Stimulated activated CD4-positive, alpha-beta T cell treated with anti-CD3 and anti-CD28 coated beads, TNF-alpha, amount 100 ng/mL, for 4 hours (primary cell): ENCODE measurements at places on chromosomes 12 and 14.

DNA sequence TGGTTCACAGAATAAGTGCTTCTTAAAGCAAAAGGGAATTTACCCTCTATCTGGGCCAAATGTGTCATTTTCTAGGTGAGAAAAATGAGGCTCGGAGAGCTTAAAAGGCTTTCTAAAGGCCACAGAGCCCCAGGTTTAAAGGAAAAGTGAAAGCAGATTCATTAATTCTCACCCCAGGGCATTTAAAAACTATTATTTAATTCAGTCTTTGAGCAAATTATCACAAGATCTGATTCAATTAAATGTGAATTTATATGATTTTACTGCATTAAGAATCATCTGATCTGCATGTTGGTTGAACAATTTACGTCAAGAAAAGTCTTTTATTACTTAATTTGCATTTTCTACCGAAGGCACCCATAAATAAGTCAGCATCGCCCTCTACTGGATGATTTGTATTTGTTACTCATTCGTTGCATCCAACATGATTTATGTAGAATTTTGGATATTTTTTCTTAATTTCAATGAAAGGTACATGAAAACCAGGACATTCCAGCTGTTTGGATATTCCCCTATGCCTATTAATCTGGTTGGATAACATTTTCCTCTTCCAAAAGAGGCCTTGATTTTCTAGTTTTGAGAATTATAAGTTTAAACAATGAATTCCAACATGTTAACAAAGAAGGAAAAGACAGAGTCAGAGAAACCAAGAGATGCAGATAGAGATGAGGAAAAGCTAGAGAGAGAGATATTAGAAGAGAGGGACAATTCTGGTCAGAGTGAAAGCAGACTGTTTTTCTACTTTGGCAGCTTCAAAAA lies 19.1 kb upstream of the DHRS7 start:
- no peak for DNase-seq

- DNase-seq: no peak
Observed at GRCh38 chr14:24327303-24327702, 7.6 kb downstream of the ADCY4 start.

DNA sequence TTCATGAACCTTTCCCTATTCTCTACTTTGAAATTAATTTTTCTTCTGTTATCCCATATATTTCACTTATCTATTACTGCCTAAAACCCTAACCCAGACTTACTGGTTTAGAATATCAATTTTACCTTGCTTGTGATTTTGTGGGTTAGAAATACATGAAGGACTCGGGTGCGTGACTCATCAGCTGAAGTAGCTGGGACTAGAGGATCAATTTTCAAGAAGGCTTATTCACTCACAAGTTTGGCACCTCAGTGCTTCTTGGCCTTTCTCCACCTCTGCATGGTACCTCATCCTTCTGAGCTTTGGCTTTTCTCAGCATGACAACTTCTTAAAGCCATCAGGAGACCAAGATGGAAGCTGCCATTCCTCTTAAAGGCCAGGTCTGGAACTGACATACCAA lies 57.8 kb downstream of the TMEM117 start:
- DNase-seq: no peak

DNA sequence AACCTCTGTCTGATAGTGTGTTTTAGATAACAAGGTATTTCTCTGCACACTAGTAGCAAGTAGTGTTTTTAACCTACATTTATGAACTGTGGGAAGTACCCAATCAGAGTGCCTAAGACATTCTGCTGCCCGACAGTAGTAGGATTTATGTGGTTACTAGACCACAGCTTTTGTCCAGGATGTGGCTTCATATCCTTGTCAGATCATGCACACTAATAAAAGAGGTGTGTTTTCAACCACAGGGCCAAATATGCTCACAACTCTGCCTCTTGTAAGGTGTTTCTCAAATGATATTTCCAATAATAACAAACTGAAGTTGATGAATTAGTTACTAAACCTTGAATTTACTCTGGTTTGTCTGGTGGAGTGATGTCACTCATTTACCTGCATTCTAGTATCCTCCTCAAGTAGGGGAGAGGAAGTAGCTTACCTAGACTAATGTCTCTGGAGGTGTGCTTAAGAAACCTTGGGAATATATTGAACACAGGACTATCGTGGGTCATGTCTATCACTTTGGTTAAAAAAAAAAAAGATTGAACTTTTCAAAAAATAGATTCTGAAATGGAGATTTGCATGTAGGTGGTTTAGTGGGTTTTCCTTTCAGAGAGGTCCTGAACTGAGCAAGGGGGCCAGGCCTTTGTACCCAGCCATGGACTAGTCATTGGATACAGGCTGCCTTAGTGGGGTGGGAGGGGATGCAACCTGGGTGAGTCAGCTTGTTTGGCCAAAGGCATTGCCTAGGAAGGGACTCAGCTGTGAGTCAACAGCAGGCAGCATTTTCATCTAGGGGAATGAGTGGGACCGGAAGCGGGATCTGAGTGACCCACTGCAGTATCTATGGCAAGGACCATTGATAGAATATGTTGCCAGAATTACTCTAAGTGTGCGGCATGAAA lies 14.1 kb downstream of the FBXW8 start:
- DNase-seq: no peak

DNA sequence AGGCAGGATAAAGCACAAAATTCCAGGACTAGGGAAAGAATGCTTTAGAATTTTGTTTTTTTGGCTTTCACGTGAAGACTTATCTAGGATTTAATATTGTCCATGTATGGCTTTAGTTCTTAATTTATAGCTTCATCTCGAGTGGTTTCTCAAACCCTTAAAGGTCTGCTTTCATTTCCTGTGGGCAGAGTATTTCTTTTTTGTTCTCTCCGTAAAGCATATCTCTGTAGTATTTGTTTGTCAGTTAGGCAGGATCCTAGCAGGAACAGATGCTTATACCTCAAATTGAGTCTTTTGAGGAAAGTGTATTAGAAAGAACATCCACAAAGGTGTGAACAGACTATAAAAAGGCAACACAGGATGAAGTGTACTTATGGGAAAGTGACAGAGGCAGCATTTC lies 697.1 kb upstream of the SEL1L start:
- no peak for DNase-seq

GRCh38 chr12:14988035-14988434 lies 15.2 kb downstream of the PDE6H start:
- no peak for DNase-seq

GRCh38 chr12:14514154-14514842 lies 53.4 kb downstream of the PLBD1 start:
- DNase-seq: no peak

GRCh38 chr14:79089576-79089975 lies 919.4 kb downstream of the NRXN3 start:
- no peak for DNase-seq

DNA sequence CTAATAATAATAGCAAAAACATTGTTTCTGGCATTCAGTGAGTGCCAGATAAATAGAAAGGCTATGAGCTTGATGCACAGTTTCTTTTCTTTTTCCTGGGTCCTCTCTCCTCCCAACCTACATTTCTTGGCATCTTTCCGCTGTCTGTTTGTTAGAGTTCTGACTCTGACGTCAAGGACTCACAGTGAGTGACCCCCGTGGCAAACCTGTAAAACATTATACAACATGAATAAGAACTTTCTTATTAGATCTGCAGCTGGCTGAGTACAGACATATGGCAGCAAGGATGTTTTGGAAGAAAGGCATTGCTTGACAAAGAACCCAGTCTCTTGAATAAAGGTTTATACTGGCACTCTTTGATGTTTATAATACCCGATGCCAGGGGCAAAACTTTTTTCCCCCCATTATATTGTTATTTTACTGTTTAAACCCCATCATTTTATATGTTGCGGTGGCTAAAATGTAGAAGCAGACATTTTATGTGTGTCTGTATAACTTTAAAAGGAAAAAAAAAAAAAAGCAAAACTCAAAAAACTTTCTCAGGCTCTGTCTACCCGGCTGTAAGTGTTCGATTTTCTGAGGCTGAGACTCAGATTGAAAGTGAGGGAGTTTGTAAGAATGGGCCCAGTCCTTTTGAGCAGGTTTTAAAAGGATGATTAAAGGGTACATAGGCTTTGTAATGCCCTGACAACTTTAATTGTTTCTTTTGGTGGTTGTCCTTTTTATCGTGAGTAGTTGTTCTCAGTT lies 159.3 kb downstream of the PDE3A start:
- no peak for DNase-seq

GRCh38 chr12:23834076-23834475 lies 115.4 kb downstream of the SOX5 start:
- no peak for DNase-seq

- DNase-seq: no peak
Observed at GRCh38 chr12:123076604-123077297, 74.1 kb downstream of the PITPNM2 start.

DNA sequence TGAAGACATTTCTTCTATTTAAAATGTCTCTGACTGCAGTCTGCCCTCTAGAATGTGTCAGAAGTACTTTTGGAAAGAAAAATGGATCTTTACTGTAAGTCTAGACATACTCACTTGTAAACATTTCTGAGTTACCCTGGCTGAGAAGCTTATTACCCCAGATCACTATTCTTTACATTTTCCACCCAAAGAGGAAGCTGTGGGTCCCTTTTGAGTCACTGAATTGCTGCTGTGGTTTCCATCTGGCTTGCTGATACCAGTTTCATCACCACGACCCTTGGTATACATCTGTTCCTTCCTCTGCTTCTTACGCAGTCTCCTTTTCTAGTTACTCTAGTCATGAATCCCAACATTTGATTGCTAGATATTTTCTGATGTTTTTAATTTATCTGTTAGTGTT lies 20.2 kb upstream of the CLEC4D start:
- DNase-seq: peak; percentile 9

- no peak for DNase-seq
Observed at GRCh38 chr14:96400495-96400894, 8.6 kb downstream of the AK7 start.

GRCh38 chr14:61560323-61560722 lies 135.0 kb upstream of the HIF1A start:
- DNase-seq: no peak

DNA sequence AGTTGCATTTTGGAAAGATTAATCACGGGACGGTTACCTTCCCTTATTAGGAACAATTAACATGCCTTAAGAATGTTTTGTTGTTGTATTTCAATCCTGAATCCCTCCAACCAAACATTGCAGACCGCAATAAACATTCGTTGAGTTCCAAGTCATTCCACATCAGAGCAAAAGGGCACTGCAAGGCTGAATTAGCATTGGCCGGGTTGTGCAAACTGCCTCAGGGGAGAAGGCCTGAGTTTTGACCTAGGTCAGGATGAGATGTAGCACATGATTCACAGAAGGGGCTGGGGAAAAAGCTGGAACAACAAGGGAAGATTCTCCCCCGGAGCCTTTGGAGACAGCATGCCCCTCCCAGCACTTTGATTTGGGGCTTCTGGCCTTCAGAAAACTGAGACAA lies 82.1 kb upstream of the BDKRB2 start:
- no peak for DNase-seq

- DNase-seq: no peak
Observed at GRCh38 chr14:23776296-23776695, 140.1 kb downstream of the DHRS2 start.

DNA sequence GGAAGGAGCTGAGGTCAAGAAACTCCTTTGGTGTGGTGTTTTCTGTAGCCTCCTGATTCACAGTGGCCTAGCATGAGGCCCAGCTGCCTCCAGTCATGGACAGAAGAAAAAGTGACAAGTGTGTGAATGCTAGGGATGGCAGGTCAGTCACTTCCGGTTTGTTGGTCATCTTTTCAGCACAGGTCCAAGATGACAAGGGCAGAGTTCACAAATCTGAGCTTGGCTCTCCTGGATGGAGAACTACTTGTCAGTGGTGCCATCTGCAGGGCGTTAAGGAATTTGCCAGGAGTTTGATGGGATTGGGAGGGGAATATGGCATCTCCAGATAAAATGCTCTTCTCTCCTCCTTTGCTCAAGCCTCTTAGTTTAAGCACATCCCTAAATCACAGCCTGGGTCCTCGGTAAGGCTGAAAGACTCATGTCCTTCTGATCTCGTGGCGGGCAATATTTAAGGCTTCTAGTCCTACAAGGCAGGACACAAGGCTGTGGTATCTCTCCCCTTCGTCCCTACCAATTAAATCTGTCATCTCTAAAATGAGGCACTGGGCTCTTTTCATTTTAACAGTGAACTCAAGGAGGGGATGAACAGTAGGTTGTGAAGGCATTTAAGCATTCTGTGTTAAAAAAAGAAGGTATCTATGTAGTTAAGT lies 10.0 kb downstream of the TUBA1B start:
- no peak for DNase-seq

- DNase-seq: no peak
Observed at GRCh38 chr14:88748288-88748687, 44.5 kb downstream of the EML5 start.

GRCh38 chr14:68781161-68782021 lies 11.5 kb downstream of the ZFP36L1 start:
- DNase-seq: no peak

DNA sequence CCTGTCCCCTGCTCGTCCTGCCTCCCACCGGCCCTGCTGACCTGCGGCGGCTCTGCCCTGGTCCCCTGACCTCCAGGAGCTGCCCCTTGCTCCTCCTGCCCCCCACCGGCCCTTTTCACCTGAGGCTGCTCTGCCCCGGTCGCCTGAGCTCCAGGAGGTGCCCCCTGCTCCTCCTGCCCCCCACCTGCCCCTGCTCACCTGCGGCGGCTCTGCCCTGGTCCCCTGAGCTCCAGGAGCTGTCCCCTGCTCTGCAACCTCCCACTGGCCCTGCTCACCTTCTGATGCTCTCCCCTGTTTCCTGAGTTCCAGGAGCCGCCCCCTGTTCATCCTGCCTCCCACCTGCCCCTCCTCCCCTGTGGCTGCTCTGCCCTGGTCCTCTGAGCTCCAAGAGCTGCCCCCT lies 101.3 kb downstream of the TMEM121 start:
- no peak for DNase-seq

DNA sequence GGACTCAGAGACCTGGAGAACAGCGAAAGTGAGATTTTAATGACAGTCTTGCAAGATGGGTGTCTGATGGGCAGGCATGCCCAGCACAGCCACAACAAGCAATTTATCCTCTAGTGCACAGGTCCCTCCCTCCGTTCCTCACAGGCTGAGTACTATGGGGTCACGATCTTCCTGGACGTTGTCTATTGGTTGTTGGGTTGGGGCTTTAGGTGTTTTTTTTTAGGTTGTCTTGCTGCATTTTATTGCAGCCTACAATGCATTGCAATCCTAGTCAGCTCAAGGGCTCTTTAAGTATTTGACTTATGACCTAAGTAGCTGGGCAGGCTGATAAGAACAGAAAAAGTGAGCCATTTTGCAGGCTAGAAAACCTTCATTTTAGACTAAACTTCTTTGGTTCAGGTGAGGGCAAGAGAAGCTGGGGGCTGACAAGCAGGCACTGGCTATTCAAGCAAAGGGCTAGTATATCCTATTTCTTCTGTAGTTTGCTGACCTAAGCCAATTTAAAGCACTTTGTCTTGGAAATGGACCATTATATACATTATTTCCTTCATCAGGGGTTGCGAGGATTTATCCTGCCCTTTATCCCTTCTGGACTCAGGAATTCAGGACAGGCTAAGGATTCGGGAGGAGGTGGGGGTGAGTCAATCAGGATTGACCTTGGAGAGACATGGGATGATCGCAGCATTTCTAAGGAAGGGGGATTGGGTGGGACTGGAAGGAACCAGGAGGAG lies 6.0 kb downstream of the KRT7 start:
- DNase-seq: no peak

GRCh38 chr14:68650404-68650994 lies 142.4 kb downstream of the ZFP36L1 start:
- no peak for DNase-seq
